ENCODE measurements at places on chromosomes 5 and 9.

DNA sequence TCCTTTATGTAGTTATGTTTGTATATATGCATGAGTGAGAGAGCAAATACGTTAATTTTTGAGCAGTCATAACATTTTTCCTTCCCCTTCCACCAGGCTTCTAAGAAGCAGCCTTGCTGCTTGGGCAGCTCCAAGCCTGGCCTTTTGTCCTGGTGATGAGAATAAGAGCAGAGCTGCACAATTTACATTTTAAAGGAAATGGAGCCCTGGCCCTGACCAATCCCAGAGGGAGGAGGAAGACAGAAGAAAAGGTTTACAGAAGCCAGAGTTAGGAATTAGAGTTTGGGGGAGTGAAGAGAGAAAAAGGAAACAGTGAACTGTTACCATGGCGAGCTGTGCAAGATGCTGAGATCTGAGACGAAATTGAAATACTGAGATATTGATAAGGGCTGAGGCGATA lies 25.3 kb upstream of the EFNA5 start:
- DNase-seq: no peak

DNA sequence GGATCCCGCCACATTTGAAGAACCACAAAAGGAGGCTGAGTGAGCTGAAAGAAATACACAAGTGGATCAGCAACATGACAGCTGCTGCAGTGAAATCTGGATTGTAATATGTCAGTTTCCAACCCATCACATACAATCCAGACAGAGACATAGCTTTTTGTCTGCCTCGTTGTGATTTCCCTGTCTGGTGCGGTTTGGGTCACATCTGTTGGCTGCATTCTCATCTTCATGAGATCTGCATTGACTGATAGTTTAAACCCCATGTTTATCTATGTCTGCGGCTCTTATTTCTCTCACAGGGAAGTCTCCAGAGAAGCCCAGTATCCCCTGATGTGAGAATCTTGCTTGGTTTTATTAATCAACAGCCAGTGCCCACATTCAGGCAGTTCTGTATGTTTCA lies 403.1 kb upstream of the ZNF608 start:
- no peak for DNase-seq

GRCh38 chr5:173714551-173715428 lies 98.3 kb upstream of the BOD1 start:
- no peak for DNase-seq

DNA sequence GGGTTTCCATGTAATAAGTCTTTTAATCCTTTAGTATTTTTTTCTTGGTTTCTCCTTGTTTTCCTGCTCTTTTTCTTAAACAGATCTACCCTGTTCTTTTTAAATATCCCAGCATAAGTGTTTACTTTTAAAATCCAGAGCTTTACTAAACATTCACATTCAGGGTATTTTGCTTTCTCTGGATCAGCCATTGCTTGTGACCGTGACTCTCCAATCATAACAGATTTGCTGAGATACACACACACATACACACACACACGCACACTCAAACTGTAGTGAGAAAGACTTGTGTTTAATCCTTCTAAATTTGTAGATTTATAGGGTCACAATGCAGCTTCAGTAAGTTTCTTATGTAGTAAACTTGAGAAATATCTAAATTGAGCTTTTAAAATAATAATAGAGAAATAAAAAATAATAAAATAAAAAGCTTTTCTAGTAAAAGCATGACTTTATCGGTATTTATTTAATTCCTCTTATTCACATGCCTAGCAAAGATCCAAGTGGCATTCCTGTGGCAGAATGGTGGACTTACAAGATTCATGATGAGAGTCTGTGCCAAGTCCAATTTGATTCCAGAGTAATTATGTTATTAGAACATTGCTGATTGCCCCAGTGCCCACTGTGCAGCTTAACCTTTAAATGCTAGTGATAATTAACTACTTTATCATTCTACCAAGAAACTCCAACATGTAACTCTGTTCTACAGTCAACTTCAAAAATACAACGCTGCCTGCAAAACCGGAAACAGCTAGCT lies 129.0 kb downstream of the TLE4 start:
- DNase-seq: no peak

DNA sequence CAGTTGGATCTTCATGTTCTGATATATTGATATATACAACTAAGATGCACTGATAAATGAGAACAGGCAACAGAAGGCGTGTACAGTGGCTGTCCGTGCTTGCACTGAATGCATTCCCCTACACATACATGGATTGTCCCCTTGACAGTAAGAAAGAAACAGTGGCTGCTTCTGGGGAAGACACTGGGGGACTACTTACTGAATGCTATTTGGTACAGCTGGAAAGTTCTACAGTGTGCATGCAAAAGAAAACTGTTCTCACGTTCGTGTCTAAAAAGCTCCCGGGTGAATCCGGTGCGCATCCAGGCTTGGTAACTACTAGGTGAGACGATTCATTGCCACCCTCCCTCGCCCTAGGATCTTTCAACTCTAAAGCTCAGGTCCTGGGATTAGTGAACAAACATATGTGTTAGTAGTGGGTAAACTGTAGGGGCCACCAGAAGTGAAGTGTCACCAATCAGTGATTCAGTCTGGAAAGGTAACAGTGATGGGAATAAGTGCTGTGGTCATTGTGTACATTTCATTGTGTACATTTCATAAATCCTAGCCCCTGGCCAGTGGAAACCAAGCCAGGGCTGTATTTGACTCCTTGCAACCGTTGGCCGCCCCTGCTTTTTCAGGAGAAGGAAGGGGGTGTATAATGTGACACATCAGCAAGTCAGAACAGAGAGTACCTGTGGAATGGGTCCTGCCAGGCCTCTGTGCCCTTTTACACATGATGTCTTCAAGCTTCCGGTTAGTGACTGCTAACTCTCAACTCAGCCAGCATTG lies 46.3 kb upstream of the BOD1 start:
- no peak for DNase-seq

DNA sequence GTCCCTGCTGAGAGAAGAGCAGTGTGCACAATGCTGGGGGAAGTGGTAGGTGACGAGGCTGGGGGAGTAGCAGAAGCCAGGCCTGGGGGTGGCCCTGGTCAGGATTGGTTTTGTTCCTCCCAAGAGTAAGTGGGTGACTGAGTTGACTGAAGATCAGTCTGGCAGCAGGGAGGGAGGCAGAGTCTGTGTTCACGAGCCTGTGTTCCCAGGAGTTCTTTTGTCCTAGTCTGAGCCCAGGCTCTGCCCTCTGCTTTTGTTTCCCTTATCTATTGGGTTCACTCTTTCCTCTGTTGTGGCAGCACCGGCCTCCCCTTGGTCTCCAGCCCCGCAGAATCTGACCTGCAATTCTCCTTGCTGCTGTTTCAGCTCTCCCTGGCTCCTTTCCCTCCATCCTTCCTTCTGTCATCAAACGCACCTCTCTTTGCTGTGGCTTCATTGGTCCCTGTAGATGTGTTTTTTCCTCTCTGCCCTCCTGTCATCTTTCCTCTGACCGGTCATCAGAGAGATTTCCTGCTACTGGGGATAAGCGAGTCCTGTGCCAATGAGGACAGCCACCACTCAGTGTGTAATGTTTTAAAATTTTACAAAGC lies 607.4 kb downstream of the KIF4B start:
- no peak for DNase-seq
